Stimulated activated CD4-positive, alpha-beta T cell treated with anti-CD3 and anti-CD28 coated beads, Interleukin-1b, Interleukin-23, amount 100 ng/mL, for 24 hours (primary cell): ENCODE measurements at places on chromosomes 11 and 22.

GRCh38 chr22:39149915-39150847, 2.3 kb downstream of the CBX7 start:
- no peak for DNase-seq

DNA sequence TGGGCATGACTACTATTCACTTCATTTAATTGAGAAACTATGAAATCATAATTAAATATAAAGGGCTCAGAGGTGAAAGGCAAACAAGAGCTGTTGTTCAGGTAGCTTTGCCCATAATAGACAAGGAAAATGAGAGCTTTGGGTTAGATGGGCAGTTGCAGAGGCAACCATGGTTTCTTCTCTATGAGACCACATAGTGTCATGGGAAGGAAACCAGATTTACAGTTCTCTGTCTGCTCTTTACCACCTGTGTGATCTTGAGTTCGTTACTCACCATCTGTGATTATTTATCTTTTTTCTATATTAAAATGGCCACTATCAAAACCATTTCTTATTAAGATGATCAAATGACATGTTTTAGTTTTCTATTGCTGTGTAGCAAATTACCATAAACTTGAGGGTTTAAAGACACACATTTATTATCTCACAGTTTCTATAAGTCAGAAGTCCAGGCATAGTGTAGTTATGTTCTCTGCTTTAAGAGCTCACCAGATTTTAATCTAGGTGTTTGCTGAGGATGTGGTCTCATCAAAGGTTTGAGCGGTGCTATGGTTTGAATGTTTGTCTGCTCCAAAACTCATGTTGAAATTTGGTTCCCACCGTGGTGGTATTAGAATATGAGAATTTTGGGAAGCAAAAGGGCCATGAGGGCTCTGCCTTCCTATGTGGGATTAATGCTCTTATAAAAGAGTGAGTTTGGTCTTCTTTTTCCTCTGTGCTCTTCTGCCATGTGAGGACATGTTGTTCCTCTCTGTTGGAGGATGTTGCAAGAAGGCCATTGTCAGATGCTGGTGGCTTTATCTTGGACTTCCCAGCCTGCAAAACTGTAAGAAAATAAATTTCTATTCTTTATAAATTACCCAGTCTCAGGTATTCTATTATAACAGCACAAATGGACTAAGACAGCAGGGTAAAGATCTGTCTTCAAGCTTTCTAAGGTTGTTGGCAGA, 38.2 kb downstream of the OR2AG2 start:
- no peak for DNase-seq

DNA sequence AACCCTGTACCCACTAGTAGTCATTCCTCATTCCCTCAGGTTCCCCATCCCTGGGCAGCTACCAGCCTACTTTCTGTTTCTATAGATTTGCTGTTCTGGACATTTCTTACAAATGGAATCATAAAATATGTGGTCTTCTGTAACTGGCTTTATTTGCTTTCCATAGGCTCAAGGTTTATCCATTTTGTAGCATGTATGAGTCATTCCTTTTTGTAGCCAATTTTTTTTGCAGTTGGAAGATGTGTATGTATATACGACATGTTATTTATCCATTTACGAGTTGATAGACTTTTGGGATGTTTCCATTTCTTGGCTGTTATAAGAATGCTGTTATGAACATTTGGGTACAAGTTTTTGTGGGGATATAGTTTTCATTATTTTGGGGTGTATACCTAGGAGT, 130.6 kb downstream of the WNT11 start:
- DNase-seq: no peak

DNA sequence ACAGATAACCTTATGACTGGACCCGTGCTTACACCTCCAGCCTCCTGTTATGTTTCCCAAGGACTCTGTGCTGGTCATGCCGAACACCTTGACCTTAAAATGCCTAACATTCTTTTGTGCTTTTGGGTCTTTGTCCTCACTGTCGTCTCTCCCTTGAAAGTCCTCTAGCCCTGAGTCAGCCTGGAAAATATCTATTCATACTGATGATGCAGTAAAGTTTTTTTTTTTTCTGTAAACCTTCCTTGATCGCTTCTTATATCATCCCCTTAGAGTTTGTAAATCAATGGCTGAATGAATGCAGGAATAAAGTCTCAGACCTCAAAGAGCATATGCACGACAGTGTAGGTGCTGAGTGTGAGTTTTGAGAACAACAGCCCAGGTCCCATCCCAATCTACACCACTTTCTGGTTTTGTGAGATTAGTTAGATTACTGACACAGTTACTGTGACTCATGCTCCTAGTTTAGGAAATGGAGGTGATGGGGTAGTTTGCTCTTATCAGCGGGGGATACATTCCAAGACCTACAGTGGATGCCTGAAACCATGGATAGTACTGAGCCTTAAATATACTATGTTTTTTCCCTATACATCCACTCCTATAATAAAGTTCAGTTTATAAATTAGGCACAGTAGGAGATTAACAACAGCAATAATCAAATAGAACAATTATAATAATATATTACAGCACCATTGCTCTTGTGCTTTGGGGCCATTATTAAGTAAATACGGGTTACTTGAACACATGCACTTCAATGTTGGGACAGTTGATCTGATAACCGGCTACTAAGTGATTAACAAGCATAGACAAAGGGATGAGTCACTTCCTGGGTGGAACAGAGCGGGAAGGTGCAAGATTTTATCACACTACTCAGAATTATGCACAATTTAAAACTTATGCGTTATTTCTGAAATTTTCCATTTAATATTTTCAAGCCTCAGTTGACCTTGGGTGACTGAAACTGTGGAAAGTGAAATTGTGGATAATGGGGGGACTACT, 8.6 kb downstream of the TCN1 start:
- DNase-seq: no peak

- DNase-seq: no peak
Measured at GRCh38 chr11:93784935-93785360, 866 bp downstream of the MED17 start.
